ENCODE measurements at places on chromosomes 11 and 22. TPM values are rescaled to one million over a fixed set of nuclear protein-coding genes. Genes with fewer than 3 reads are reported as not detected.

- DNase-seq, result no peak
Observed at GRCh38 chr11:1049911-1050580, 13.5 kb upstream of the MUC6 start.

DNA sequence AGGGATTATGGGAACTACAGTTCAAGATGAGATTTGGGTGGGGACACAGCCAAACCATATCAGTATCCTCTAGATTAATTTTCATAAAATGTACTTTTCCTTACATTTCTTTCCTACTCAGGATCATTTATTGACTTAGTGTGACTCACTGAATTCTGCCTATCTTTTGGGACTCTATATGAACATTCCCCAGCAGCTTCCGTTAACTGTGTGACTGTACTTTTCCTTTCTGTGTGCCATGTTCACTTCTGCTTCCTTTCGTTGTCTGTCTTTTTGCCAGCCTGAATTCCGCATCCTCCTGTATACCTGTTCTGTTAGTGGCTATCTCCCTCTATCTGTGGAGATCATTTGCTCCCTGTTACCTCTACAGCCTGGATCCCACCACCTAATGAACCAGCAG, 48.8 kb downstream of the SPECC1L start:
- DNase-seq, result no peak

GAB2 gene
- 11.9 TPM for total RNA-seq

GRCh38 chr11:93330446-93330984, at the start of gene DEUP1:
DEUP1 (plus strand) TSS chr11:93330742; CDS start chr11:93332260, 1,518 bp downstream.
- peak; percentile 0 for DNase-seq

MEI1 gene
- total RNA-seq, result 81.0 TPM

DNA sequence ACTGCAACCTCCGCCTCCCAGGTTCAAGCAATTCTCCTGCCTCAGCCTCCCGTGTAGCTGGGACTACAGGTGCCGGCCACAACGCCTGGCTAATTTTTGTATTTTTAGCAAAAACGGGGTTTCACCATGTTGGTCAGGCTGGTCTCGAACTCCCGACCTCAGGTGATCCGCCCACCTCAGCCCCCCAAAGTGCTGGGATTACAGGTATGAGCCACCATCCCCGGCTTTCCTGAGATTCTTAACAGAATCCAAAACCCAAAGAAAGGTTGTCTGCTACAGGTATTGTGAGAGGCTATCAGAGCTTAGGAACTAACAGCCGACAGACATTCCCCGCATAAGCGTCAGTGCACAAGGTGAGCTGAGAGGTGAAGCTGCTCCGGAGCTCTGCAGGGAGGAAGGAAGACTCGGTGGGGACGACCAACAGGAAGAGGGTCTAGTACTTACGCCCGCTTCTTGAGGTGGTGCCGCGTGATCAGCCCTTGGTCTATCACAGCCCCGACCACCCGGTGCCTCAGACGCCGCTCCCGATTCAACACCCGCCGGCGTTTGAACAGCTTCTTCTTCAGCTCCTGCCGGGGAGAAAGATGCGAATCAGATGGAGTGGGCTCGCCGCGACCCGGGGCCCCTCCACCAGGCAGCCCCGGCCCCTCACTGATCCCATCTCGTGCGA, 470 bp downstream of the C11orf98 start:
- no peak for DNase-seq

DNA sequence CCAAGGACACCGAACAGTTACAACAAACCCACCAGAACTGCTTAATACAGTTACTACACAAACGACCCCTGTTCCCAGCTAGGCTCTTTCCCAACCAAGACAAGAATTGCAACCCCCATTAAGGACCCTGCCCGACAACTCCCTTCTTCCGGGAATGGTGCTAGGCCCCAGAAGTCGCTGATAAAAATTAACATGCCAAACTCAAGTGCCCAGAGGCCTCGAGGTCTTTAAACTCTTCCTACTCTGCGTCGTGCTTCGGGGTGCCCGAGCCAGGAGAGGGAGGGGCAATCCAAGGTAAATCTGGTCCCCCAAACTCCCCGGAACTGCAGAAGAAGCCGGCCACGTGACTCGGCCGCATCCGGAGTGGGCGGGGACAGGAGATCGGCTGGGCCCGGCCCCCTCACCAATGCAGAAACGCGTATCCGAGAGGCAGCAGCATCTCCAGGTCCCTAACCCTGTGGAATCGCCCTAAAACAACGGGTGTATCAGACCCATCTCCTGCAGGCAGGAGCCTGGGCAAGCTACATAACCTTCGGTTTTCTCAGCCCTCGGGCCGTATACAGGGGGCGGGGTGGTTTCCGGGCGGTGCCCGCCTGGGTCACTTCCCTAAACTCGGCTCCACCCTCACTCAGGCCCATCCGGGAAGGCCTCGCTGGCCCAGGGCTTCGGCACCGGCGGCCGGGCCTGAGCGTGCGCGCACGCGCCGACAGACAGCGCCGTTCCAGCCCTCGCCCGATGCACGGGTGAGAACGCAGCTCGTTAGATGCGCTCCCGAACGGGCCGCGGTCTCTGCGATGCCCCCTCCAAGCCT, 1.1 kb downstream of the CFL1 start:
- peak; percentile 83 for DNase-seq

RFPL2 gene
- 0.47 TPM for total RNA-seq

GRCh38 chr11:117126223-117126965, 17.7 kb upstream of the PAFAH1B2 start:
- DNase-seq, result no peak

DNA sequence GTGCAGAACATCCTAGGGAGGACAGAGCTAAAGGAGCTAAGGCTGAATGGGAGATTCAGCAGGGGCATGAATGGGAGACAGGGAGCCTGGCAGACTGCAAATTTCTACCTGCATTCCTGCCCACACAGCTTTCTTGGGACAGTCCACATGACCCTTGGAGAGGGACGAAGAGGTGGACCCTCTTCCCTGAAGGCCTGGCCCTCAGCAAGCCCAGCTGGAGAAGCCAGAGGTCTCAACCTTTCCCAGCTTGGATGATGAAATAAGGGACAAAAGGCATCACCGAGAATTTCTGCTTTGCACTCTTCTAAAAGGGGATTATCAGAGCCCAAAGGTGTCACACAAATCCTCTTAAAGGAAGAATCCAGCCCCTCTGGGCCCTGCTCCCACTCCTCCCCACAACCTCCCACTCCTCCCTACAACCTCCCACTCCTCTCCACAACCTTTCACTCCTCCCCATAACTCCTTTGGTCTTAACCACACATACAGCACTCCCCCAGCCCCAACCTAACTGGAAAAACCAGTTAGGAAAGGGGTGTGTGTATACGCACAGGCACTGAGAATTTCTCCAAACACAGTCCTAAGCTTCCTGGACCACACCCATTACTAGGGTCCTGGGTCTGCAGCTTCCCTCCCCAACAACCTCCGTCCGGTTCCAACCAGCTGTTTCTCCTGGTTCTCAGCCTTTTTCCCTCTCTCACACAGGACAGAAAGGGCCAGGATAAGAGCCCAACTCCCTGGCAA, 38.4 kb downstream of the RPL27A start:
- DNase-seq, result no peak

GPR83 gene
- 0.11 TPM for total RNA-seq

- no peak for DNase-seq
Observed at GRCh38 chr11:32935462-32936029, 42.9 kb downstream of the QSER1 start.

DNA sequence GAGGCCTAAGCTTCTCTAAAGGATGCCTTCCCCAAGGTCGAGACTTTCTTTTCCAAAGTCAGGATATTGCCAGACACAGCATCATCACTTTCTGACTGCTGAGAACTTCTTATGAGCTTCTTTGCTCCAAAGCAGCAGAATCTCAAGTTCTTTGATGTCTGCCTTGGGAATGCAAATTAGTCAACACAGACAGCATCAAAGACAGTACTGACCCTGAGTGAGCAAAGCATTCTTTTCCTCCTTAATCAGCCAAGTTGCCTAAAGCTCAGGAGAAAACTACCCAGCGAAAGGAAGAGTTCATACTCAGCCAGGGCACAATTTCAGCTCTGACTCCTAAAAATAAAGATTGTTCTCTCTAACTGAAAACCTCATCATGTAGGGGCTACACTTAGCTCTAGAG, 98.0 kb downstream of the SLC36A4 start:
- no peak for DNase-seq

GRCh38 chr11:65440831-65441499, 18.4 kb downstream of the NEAT1 start:
- DNase-seq, result no peak

- no peak for DNase-seq
Observed at GRCh38 chr11:40642284-40642683, 817.2 kb downstream of the LRRC4C start.

PPP6R3 gene
- total RNA-seq, result 109 TPM

OTUB1 gene
- 57.5 TPM for total RNA-seq

GRCh38 chr22:35496768-35497312, 43.8 kb upstream of the RASD2 start:
- DNase-seq, result no peak

XKR3 gene
- total RNA-seq, result not detected

TRIM29 gene
- not detected for total RNA-seq

GRCh38 chr11:100760744-100761143, 73.7 kb downstream of the ARHGAP42 start:
- DNase-seq, result no peak

- DNase-seq, result no peak
Observed at GRCh38 chr11:23315286-23315685, 455.0 kb upstream of the CCDC179 start.

JAM3 gene
- total RNA-seq, result 13.5 TPM

- no peak for DNase-seq
Observed at GRCh38 chr22:28351476-28351875, 328.2 kb downstream of the TTC28 start.

DNA sequence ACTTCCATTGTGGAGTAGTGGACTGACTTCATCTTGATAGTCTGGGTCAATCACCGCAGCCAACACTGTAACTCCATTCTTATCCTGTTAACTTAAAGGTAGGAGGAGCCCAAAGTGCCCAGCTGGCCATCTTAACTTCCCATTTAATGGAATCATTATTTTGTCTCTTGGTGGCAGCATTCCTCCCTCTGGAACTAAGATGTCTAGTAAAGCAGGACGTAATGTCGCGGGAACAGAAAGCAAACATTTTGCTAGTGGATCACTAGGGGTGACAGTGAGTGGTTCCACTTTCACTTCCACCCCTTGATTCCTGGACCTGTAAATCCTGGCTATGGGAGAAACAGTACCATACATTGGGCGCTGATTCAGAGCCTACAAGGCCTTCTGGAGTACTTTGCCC, 71.4 kb downstream of the GAB4 start:
- DNase-seq, result no peak

DNA sequence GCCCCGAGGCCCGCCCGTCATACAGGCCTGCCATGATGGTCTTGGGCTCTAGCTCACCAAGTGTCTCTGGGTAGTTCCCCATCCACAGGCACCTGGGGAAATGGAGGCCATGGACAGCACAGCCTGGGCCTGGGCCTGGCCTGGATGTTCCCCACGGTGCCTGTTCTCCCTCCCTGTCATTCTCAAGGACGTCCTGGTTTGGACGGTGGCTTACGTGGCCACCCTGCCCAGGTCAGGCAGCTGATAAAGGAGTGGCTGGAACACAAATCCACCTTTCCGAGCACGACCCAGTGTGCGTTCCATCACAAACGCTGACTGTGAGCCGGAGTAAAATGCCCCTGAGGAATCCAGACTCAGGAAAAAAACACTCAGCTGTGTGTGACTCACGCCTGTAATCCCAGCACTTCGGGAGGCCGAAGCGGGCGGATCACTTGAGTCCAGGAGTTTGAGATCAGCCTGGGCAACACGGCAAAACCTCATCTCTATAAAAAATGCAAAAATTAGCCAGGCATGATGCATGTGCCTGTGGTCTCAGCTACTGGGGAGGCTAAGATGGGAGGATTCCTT, 41.2 kb upstream of the TESMIN start:
- no peak for DNase-seq

GRCh38 chr11:63244862-63245261, 1.5 kb upstream of the SLC22A25 start:
- no peak for DNase-seq

GRCh38 chr11:12546660-12547059, 127.6 kb upstream of the TEAD1 start:
- no peak for DNase-seq

GRCh38 chr11:96161307-96162089, 181.5 kb downstream of the MAML2 start:
- DNase-seq, result no peak

GRCh38 chr11:7449211-7449840, 36.0 kb upstream of the OLFML1 start:
- DNase-seq, result no peak

DNA sequence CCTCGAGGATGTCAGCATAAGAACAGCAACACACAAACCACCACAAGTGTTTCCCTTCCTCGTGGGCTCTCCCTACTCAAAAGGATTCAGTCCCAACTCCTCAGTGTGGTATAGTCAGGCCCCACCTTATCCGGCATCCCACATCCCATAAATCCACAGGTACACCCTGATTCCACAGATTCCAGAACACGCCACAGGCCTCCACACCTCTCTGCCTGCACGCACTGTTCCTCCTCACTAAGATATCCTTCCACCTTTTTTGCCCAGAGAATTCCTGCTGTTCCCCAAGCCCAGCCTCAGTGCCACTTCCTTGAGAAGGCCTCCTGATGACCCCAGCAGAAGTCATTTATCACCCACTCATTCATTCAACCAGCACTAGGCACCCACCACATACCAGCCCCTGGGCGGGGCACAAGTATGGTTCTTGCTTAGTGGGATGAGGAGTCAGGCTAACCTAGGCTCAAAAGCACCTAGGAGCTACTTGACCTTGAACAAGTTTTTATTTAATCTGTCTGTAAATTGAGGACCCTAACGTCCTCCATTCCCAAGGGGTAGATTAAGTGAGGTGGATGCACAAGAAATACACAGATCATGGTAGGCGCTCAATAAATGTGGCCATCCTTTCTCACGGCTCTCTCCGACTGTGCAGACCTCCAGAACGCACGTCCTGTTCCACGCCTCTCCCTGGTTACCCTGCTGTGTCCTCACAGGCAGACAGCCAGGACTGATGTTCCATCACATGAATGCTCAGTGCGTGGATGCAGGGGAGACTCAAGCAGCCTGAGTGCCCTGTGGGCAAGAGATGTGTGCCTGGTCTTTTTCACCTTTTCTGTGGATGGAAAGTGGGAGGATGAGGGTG, 2.1 kb upstream of the KCNJ4 start:
- no peak for DNase-seq

NRIP3 gene
- 4.6 TPM for total RNA-seq

- DNase-seq, result no peak
Observed at GRCh38 chr22:29328566-29329500, 13.3 kb upstream of the RASL10A start.

DNA sequence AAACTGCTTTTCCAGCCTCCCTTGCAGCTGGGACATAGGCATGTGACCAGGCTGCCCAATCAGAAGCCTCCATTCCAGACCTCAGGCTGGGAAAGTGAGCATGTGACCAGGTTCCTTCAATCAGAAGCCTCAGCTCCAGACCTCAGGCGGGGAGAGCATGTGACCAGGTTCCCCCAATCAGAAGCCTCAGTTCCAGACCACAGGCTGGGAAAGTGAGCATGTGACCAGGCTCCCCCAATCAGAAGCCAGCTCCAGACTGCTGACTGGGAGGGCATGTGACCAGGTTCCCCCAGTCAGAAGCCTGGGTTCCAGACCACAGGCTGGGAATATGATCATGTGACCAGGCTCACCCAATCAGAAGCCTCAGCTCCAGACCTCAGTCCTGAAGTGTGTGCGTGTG, 11.7 kb upstream of the IL2RB start:
- no peak for DNase-seq

MMP7 gene
- not detected for total RNA-seq

MS4A15 gene
- total RNA-seq, result not detected

- DNase-seq, result no peak
Observed at GRCh38 chr11:11976481-11977127, 31.8 kb downstream of the DKK3 start.

Data from CD4-positive, alpha-beta T cell (primary cell).